Activated T-cell treated with anti-CD3 and anti-CD28 coated beads for 48 hours (primary cell): ENCODE measurements at places on chromosomes 5 and 9.
A peak's percentile ranks its signal among the peaks of the same experiment; 100 is the strongest.

- no peak for DNase-seq
These were observed 90.9 kb upstream of the SLCO6A1 start for GRCh38 chr5:102589661-102590060.

- no peak for DNase-seq
These were observed 227.0 kb downstream of the ZNF608 start for GRCh38 chr5:124519396-124519795.

GRCh38 chr9:113219969-113220368 lies 1.1 kb downstream of the FKBP15 start:
- no peak for DNase-seq

- no peak for DNase-seq
These were observed 23.8 kb downstream of the TMEM232 start for GRCh38 chr5:110702704-110703103.

DNA sequence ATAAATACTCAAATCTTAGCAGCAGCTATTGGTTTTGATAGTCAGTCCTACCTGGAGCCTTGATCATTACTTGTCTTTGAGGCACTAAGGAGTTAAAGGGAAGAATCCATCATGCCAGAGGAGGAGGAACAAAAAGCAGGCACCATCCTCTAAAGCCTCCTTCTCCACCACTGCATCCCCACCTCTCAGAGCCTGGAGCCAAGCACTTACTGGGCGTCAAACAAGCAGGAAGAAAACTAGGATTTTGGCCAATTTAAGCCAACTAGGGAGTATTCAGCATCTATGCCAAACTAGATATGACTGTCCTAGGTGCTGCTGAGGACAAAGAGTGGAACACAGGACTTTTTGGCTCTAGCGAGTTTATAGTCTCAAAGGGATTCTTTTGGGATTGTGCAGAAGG lies 152.5 kb downstream of the PPP2R2B start:
- no peak for DNase-seq

DNA sequence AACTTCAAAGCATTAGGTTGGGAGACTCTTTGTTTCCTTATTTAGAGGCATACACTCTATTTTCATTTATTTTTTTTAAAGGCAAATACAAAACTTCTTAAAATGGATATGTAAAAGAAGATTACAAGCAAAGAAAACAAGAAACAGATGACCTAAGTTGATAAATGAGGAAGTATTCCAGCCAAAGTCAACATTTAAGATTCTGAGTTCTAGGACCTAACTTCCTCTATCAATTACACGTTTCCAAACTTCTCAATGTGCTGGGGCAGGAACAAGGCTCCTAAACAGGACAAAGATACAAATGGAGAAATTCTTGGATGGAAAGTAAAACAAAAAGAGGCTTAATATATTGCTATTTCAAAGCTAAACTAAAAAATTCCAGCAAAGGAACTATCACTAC lies 89.5 kb downstream of the TLE1 start:
- no peak for DNase-seq

DNA sequence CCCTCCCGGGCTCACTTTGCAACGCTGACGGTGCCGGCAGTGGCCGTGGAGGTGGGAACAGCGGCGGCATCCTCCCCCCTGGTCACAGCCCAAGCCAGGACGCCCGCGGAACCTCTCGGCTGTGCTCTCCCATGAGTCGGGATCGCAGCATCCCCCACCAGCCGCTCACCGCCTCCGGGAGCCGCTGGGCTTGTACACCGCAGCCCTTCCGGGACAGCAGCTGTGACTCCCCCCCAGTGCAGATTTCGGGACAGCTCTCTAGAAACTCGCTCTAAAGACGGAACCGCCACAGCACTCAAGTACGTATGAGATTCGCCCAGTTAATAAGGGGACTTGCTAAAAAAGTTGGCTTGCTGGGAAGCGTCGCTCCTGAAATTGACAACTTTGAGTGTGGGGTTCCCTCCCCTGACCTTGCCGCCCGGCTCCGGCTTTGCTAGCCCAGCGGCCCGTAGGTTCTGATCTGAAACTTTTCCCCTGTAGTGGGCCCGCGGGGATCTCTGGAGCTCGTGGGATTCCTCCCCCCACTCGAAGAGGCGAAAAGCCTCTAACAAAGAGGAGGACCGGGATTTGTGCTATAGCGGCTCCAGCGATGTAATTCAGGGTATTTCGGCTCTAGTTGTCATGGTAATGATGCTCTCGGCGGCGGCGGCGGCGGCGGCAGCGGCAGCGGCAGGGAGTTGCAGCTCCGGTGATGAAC lies 572 bp downstream of the NR4A3 start:
- peak; percentile 41 for DNase-seq

- no peak for DNase-seq
These were observed 6.2 kb upstream of the SLC1A3 start for GRCh38 chr5:36599986-36600779.

- DNase-seq = no peak
These were observed 55.9 kb downstream of the FNBP1 start for GRCh38 chr9:129987047-129987446.

GRCh38 chr5:106254784-106255183 lies 1416.0 kb downstream of the EFNA5 start:
- DNase-seq = no peak

DNA sequence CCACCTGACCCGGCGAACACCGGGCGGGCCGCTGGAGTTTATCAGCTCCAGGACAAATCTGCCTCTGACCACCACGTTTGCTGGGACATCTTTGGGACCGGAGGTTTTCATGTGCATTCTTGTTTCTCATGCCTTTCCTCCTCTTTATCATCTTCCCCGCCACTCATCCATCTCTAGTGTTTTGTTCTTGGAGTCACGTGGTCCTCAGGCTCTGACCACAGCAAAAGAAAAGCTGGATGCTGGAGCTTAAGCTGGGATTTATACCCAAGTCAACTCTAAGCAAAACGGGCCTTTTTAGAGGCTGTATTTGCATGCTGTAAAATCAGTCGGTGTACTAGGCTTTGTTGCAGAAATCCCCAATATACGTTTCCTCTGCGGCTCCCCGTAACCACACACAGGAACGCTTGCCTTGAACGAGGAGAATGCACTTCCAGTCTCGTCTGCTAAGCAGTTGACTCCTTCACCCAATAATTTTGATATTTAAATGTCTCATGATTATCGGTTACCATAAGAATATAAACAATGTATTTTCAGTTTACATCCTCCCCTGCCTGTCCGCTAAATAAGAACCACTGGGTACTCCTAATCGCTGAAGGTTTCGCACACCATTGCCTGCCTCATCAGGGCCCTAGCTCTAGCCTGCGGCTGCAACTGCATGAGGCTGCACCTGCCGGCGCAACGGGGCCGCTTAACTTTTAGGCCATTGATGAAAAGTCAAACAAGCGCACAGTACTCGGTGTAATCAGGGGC lies 560 bp upstream of the NDUFS6 start:
- no peak for DNase-seq

DNA sequence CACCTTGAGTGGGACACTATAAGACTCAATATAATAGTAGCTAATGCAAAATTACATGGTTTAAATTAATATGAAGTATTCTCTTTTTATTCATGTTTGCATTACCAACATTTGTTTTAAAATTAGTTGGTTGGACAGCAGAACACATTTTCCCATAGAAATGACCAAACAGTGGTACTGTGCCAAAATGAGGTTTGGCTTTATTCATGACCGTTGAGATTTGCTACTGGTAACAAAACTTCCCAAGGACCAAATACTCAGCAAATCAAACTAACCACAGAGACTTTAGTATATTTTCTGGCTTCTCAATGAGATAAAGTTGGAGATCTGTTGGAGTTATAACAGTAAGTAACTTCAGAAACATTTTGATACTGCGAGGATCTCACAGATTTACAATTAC lies 637.8 kb upstream of the MEF2C start:
- no peak for DNase-seq

GRCh38 chr9:126880226-126880946 lies 19.9 kb downstream of the ZBTB34 start:
- DNase-seq = no peak

GRCh38 chr5:128506643-128507042 lies 31.4 kb downstream of the FBN2 start:
- no peak for DNase-seq

DNA sequence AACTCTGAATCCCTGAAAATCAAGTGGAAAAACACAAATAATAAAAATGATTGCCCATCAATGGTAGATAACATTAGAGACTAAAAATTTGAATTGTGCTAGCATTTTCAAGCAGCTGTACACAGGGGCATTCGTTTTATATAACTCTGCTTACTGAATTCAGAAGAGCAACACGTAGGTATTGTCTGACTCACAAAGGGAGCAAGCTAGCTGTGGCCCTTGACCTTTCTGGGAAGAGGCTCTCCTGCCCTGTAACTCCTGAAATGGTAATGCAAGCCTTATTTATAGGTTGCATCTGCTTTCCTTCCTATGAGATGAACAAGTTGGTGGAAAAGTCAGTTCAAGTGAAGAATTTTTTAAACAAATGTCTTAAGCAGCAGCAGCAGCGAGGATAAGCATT lies 218.7 kb upstream of the EFNA5 start:
- no peak for DNase-seq

GRCh38 chr9:82763656-82764055 lies 299.3 kb downstream of the RASEF start:
- DNase-seq = no peak

DNA sequence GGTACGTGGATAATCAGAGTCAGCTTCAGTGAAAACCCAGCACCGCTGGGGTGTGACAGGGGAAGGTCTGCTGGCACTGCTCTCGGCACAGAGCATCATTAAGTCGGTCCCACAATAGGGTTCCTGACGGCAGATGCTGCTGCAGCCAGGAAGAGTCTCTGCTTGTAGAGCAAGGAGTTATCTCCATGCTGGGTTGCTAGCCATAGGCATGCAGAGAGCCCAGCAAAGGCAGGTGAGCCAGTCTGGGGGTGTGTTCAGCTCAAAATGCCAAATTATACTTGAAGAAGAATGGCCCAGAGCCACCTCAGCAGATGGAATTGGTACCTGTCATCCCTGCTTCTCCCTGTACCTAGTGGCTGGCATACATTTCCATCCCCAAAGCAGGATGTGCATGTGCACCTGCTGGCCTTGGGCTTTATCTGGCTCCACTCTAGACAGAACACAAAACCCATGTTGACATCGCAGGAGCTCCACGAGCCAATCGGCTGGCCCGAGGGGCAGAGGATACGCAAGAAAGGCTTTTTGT lies 100.8 kb downstream of the WDR41 start:
- DNase-seq = no peak

DNA sequence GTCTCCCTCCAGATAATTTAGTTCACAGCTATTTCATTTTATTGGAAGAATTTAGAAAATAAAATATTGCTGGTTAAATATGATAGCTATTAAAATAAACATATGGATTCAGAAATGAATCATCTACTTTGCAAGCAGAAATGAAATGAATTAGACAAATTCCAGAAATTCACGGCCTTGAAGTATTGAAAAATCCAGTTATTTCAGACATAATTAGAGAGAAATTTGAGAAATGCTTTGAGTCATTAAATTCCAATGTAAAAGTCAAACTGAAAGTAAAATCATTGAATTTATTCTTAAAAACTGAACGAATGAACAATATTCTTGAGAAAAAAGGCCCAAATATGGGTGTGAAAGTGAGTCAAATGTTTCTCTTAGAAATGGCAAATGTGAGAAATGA lies 632.6 kb upstream of the EDIL3 start:
- no peak for DNase-seq

DNA sequence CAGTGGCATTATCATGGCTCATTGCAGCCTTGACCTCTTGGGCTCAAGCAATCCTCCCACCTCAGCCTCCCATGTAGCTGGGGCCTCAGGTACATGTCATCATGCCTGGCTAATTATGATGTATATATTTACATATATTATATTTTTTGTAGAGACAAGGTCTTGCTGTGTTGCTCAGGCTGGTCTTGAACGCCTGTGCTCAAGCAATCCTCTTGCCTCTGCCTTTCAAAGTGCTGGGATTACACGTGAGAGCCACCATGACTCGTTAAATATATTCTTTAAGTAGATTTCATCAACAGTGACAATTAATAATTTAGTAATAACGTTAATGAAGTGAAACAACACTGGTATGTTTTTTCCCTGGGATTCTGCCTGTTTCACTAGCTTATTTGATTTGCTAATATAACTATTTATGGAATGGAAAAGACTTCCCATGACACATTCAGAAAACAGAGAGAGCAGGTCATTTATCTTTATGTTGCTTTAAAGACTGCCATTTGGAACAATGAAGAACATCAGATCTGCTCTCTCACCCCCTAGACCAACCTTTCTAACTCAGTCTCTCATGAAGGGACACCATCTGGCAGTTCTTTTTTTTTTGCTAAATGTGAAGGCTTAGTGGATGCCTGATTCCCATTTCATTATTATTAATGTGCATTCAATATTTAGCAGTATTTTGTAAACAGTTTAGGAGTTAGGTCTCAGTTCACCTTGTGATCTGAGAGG lies 295.6 kb downstream of the KIF4B start:
- no peak for DNase-seq

GRCh38 chr9:21883642-21884041 lies 81.2 kb downstream of the MTAP start:
- DNase-seq = no peak

DNA sequence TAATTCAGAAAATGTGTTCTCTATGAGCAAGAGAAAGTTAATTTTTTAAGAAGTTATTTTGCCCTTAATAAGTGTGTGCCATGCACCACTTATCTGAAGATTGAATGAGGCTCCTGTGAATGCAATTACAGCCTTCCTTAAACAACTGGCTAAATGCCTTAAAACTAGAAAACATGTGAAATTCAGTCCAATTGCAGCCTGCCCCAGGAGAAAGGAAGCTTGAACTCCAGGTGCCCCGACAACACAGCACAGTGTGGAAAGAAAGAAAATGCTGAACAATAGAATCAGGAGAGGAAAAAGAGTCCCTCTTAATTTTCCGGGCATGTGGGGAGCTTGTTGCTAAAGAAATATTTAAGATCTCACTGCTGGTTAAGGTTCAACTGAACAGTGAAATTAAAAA lies 8.8 kb downstream of the LHFPL2 start:
- no peak for DNase-seq
